Testis (tissue), 5 donors: ENCODE measurements at places on chromosomes 1 and 21.
A peak's percentile ranks its signal among the peaks of the same experiment; 100 is the strongest.

DNA sequence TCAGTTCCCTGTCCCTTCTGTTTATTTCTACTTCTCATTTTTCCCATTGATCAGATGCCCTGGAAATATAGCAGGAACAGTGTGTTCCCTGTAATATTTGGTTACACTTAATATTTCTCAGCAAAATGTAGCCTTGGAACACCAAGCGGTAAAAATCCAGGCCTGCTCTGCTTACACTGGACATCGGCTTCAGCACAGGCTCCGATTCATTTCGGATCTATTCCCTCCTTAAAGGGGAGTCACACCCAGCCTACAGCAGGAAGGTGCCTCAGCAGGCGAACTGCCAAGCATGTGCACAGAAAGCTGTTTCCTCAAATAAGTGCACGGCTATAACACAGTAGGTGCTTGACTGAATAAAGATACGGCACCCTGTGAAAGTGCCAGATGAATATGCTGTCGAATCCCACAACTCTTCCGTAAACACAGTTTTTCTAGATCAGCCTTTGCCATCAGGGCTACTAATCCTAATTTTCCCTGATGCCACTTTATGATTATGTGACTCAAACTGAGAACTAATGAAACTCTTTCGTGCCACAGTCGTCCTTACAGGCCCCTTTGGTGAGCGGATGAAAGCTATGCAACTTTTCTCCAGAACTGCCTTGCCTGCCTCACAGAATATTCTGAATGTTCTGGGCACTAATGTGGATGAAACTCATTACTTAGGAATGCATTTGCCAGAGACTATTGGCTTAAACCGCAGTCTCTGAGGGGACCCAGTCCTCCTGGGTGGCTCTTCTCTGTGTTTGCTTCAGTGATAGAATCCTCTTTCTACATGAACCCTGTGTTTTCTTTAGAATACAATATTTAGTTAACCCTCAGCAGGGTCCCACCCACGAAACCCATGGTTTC, 275.5 kb upstream of the RUNX1 start:
- DNase-seq = peak; percentile 39

DNA sequence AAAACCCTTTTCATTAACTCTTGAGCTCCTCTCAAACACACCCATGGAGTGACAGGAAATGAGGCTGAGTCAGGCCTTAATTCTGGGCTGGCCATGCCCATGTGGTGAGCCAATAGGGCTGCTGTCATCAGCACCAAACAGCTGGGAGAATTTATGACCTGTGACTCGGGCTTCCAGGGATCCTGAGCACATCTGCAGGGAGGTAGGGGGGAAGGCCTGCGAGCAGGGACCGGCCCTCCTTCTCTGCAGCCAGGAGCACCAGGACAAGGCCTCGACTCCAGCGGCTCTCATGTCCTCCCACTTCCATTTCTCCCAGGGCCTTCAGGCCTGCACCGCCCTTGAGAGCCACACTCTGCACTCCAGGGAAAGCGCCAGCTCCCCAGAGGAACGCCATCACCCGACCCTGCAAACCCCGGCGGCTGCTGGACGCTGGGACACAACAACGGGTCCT, 14.6 kb downstream of the RIPK4 start:
- DNase-seq = no peak

DNA sequence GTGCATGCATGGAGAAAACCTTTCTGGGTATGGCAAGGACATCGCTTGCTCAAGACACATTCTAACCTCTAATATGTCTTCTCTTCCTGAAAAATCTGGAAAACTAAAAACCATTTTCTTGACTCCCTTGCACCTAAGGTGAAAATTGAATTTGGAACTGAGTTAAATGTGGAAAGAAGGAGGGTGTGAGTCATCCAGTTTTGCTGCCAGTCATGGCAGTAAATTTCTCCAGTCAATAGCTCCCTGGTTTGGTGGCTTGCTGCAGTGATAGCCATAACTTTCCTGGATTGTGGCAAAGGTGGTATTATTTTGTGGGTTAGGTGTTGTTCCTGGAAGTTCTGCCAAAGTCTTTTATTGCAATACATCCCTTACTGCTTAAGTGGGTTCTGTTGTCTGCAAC, 2.5 kb downstream of the ZCCHC17 start:
- DNase-seq = no peak

- no peak for DNase-seq
Observed at GRCh38 chr1:248828845-248829244, 3.1 kb upstream of the SH3BP5L start.

GRCh38 chr1:15799004-15799867, 8.2 kb downstream of the UQCRHL start:
- peak; percentile 53 for DNase-seq

- no peak for DNase-seq
Observed at GRCh38 chr1:155008015-155008941, 5.7 kb downstream of the ZBTB7B start.

DNA sequence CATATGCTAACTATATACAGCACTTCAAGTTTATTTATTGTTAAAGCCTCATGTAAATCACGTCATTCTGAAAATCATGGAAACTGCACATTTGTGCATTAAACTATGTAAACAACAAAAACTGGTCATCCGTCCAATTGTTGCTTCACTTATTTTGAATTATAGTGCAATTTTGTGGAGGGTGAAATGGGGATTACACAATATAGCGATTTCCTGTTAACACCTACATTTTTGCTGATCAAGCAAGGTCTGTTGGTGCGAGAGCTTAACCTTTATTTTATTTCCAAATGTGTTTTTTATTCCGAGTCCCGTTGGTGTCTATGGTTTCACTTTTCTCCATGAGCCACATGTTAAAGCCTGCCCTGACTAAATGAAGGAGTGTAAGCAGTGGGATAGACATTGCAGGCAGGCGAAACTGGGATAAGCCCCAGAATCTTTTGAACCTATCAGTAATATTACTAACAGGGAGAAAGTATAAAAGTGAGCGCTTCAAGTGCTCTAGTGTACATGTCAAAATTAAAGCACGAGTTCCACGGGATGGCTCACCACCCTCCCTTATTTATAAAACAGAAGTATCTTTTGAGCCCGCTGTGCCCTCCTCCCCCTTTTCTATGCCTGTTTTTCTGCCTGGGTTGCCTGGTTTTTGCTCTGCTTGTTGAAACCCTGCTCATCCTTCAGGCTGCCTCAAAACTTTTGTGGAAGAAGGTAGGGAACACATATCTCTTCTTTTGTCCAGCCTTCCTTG, 120.7 kb downstream of the NFIA start:
- DNase-seq = no peak

- DNase-seq = no peak
Observed at GRCh38 chr1:67264899-67265298, 42.8 kb upstream of the IL12RB2 start.

GRCh38 chr1:56854521-56855099, at the start of gene C8A:
C8A (plus strand) TSS chr1:56854797; CDS start chr1:56854902, 105 bp downstream.
- no peak for DNase-seq

DNA sequence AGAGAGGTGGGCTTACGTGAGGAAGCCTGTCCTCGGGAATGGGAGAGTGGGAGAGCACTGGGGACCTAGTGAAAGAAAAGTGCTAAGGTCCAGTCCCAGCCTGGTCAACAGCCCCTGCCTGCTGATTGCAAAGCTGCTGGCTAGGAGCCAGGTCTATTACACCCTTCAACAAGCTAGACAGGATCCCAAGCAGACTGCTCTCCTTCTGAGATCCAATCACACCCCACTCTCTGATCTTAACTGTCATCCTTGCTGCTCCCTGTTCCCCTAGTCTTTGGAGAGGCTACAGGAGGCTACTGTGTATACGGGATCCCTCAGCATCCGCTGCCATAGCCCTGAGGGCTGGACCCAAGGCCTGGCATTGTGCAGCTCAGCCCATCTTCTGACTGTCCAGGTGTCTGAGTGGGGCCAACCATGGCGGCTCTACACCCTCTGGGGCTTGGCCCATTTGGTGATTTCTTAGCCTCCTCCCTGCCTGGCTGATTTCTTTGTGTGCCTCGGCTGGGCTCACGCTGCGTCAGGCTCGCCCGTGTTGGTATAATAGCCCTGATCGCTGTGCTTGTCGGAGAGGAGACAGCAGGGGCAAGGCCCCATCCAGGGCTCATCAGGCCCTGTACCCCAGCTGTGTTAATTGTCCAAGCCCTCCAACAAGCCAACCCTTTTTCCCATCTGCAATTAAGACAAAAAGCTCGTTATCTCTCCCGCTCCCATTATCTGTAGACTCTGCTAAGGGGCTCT, 43.9 kb downstream of the NAV1 start:
- DNase-seq = peak; percentile 33

DNA sequence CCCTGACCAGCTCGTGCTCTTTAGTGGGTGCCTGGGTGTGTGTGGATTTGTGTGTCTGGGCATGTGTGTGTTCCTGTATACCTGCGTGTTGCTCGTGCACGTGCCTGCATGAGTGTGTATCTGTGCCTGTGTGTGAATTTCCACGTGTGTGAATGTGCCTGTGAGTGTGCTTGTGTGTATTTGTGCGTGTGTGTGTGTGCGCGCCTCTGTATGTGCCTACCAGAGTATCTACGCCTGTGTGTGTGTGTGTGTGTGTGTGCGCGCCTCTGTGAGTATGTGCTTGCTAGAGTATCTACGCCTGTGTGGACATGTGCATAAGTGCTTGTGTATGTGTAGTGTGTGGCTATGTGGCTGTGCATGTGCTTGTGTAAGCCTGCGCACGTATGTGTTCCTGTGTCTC, 691 bp upstream of the SELENBP1 start:
- DNase-seq = no peak

DNA sequence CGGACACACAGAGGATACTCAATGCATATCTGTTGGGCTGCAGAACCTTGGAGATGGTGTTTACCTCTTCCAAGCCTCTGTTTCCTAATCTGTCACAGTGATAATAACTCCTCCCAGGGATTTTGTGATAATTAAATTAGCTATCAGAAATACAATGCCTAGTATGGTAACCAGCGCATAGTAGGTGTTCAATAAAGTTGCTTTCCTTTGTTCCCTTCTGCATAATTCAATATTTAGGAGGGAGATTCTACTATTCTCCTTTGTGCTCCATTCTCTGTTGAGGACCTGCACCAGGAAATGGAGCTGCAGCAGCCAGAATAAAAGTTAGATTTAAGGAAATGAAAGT, 3.4 kb upstream of the CSF3R start:
- no peak for DNase-seq

DNA sequence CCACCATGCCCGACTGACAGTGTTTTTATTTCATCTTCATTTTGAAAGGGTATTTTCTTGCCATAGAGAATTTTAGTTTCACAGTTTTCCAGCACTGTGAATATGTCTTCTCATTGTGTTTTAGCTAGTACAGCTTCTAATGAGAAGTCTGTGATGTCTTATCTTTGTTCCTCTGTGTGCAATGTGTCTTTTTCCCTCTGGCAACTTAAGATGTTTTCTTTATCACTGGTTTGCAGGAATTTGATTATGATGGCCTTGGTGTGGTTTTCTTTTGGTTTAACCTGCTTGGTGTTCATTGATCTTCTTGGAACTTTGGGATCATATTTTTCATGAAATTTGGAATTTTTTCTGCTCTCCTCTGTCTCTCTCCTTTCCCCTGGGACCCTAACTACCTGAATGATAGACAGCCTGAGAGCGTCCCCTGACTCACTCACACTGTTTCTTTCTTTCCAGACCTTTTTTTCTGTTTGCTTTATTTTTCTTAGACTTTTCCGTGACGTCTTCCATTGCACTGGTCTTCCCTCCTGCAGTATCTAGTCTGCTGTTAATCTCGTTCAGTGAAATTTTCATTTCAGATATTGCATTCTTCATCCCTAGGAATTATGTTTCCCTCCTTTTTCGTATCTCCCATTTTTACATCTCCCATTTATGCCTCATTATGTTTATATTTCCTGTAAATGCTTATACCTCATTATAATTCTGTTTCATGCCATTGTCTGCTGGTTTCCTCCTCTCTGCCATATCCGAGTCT, 48.5 kb downstream of the PDE9A start:
- no peak for DNase-seq

- DNase-seq = no peak
Observed at GRCh38 chr1:8218351-8219092, 99.4 kb upstream of the SLC45A1 start.

GRCh38 chr1:110620686-110621085, 14.5 kb upstream of the KCNA2 start:
- no peak for DNase-seq

DNA sequence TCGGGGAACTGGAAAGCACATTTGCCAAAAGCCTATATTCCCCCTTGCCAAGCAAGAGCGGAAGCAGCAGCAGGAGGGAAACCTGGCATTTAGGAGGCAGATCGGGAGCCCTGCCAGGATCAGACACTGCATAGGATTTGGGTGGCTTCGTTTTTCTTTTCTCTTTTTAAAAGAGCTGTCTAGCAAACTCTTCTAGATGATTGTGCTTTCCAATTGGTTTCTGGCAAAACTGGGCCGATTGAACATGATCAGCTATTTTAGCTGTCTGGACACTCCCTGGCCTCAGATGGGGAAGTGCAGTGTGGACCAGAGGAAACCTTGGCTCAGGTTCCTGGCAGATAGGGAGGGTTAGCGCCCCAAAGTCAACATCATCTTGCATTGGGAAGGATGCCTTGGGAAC, 414.0 kb upstream of the KAZN start:
- peak; percentile 42 for DNase-seq

GRCh38 chr1:8680664-8681650, 136.5 kb downstream of the RERE start:
- no peak for DNase-seq

DNA sequence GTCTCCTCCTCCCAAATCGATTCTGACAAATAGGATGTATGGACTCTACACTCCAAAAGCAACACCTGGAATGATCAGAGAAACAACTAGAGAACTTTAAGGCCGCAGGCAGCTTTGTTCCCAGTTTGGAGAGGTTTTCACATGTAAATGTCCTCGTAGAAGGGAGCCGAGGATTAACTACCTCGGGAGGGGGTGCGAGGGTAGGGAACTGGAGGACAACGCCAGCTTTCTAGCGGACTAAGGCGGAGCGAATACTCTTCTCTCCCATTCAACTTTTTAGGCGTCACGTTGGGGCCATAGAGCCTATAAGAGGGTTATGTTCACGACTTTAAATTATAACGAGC, 1.2 kb downstream of the SCAF4 start:
- DNase-seq = peak; percentile 40

DNA sequence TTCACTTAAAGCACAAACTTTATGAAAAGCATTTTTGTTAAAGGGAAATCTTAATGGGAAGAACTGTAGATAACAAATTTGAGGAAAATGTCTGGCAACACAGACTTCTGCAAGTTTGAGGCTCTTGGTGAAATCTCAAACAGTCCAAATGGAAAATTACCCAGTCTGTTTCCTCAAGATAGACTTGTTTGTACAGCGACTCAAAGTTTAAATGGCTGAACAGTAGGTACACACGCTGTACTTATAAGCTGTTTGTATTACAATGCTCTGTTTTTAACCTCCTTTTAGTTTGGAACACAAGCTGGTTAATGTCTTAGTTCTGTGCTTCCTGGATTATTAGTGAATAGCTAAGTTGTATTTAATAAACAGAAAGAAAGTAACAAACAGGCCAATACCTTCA, 217.1 kb downstream of the NFIA start:
- no peak for DNase-seq

DNA sequence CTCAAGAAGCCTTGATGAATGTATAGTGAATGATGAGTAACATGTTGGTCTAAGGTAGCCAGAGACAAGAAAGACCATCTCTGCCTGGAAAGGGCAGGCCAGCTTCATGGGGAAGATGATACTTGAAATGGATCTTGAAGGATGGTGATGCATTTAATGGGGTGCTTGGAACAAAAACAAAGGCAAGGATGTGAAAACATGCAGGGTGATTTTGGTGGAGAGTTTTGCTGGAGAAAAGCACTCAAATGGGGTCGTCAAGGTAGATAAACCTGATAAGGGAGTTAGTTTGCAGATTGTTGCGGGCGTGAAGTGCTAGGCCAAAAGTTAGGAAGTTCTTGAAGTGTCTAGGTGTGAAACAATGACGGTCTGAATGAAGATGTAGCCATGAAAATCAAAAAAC, 205.4 kb downstream of the HLX start:
- no peak for DNase-seq
